ENCODE measurements at places on chromosomes 7 and 10. TPM values are rescaled to one million over a fixed set of nuclear protein-coding genes. Genes with fewer than 3 reads are reported as not detected.
A peak's percentile ranks its signal among the peaks of the same experiment; 100 is the strongest.

The CTAGE4 gene
- not detected for total RNA-seq

The SH2B2 gene
- 0.16 TPM for total RNA-seq

The TNS3 gene
- not detected for total RNA-seq

The EXOC6 gene
- 11.7 TPM for total RNA-seq

The LHFPL3 gene
- not detected for total RNA-seq

The SGCE gene
- total RNA-seq, result not detected

The ZCCHC24 gene
- total RNA-seq, result 1.8 TPM

DNA sequence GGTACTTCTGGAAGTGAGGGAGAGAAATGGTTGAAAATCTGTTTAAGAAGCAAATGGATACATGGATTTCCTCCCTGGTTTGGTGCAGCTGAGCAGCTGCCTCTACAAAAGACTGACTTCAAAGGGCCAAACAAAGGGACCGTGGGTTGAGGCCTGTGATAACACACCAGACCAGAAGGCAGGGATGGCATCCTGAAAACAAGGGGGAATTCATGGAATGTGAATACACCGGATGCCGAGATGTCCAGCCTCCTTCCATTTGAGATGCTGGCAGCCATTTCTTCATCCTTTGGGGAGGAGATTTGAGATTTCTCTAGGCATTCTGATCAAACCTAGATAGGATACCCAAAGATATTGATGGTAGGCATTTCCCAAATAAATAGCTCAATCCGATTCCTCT is 36.9 kb downstream of the TAF3 start:
- H3K27me3 ChIP-seq, result no peaks in the 10 kb centered on the region
- H3K27ac ChIP-seq, result no peak overlapping the region
- H3K4me1 ChIP-seq, result no peaks in the 10 kb centered on the region
- H3K4me3 ChIP-seq, result no peak overlapping the region

DNA sequence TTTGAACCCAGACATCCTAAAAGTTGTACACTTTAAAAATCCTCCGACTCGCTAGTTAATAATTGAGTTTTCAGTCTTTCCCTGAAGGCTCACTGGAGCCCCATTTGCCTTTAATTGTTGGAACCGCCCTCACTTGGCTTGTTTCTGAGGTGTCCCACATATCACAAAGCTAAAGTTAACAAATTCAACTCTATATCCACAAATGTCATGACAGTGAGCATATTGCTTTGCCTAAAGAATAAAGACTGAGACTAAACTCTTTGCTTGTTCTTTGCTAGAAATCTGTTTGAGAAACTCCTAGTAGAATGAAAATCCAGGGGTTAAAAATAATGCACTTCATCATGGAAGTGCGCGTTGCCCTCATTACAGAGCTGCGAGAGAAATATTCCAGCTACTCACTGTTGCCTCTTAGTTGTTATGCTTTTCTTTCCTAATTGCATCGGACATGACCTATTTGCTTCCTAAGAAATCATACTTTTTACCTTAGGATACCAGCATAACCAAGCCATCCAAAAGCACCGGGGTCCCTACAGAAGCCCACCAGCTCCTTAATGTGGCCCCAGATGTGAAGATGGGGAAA is 752 bp downstream of the THSD7A start:
- no peak for DNase-seq
- no peaks in the 10 kb centered on the region for H3K4me1 ChIP-seq
- H3K27me3 ChIP-seq, result peaks cover 28% of the 10 kb centered on the region
- H3K4me3 ChIP-seq, result no peak overlapping the region

- no peak overlapping the region for H3K27ac ChIP-seq
- peaks cover 3% of the 10 kb centered on the region for H3K27me3 ChIP-seq
- no peak overlapping the region for H3K4me3 ChIP-seq
- peaks cover 3% of the 10 kb centered on the region for H3K4me1 ChIP-seq
- DNase-seq, result no peak
Measured at GRCh38 chr7:106430103-106430502, 145.3 kb upstream of the NAMPT start.

DNA sequence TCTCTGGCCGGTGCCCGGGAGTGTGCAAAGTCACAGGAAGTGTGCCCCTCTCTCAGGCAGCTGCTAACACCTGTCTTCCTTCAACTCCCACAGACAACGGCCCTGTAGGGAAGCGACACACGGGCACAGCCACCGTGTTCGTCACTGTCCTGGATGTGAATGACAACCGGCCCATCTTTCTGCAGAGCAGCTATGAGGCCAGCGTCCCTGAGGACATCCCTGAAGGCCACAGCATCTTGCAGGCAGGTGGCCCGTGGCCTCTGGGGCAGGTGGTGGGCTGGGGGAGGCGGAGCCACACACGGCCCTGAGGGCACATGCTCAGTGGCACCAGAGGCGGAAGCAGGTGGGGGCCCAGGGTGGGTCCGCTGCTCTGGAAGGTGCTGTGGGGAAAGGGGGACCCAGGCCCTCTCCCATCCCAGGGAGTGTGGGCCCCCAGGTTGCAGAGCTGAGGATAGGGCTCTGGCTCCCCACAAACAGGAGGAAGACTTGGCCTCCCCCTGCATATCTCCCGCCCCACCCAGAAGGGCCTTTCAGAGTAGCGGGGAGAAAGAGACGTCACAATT is 6.9 kb downstream of the C10orf105 start:
- H3K36me3 ChIP-seq, result peaks cover 3% of the 10 kb centered on the region
- H3K27me3 ChIP-seq, result no peaks in the 10 kb centered on the region
- DNase-seq, result peak; percentile 60
- H3K27ac ChIP-seq, result peak overlapping the region; percentile 99
- H3K4me3 ChIP-seq, result peak overlapping the region; percentile 80

- peaks cover 11% of the 10 kb centered on the region for H3K27me3 ChIP-seq
- no peaks in the 10 kb centered on the region for H3K36me3 ChIP-seq
- peaks cover 5% of the 10 kb centered on the region for H3K4me1 ChIP-seq
Measured at GRCh38 chr7:134548877-134549276, at the start of gene AKR1B15. Gene AKR1B15, plus strand, starts transcription at chr7:134549110. Its CDS starts 15,510 bp downstream, at chr7:134564620.

DNA sequence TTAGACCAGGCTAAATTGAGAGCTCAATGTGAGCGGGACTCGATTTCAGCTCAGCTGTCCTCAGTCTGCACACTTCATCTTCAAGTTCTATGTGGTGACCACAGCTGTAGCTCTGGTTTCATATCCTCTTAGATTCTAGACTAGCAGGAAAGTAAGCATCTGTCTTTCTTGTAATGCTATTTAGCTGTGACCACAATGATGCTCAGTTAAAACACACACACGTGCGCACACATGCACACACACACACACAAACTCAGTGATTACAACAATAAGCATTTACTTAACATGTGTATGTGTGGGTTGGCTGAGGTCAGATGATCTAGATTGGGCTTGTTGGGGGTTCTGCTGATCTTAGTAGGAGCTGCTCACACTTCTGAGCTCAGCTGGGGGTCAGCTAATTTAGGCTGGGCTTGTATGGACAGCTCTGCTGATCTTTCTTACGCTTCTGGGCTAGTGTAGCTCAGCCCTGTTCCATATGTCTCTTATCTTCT is 82.5 kb downstream of the ZNF365 start:
- H3K27ac ChIP-seq, result no peak overlapping the region
- no peak overlapping the region for H3K4me3 ChIP-seq
- DNase-seq, result no peak
- H3K4me1 ChIP-seq, result peaks cover 21% of the 10 kb centered on the region
- no peaks in the 10 kb centered on the region for H3K36me3 ChIP-seq

DNA sequence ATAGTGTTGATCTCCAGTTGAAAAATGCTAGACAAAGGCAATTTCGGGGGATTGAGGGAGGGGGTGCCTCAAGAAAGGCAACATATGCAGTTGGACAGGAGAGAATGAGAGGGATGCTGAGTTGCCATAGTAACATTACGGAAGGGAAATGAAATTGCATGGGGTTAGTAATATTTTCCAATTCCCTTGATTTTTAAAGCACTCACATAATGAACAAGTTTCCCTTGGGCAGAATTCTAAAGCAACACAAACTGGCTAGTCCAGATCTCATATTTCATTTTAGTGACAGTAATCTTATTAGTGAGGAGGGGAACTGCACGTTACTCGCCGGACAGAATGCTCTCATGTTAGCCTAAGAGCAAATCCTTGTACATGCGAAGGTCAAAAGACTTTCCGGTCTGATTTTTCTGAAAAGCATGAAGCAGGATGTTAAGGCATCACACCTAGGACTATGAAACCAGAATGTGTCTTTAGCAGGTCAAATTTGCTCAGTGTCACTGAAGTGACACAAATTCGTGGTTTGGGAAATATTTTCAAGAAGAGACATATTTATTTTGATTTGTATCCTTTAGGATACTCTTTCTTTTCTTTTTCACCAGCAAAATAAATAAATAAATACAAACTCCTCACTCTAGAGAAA is 165.5 kb downstream of the ANK3 start:
- no peak overlapping the region for H3K27ac ChIP-seq
- H3K4me1 ChIP-seq, result no peaks in the 10 kb centered on the region
- no peak overlapping the region for H3K4me3 ChIP-seq
- no peaks in the 10 kb centered on the region for H3K27me3 ChIP-seq
- DNase-seq, result no peak
- no peaks in the 10 kb centered on the region for H3K36me3 ChIP-seq

DNA sequence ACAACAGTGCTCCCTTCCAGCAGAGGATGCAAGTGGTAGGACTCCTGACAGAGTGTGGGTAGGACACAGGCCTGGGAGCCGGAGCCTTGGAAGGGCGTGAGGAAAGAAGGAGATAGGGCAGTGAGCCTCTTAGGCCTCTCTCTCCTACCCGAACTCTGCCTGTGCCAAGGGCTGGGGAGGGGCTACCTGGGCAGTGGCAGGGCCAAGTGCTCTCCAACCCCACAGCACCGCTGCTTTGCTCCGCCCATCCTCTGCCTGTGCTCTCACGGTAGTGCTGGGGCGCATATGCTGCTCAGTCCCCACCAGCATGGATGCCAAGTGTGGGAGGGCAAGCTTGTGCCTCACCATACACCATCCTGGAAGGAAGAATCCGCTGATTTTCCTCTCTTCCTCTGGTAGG is 7.5 kb downstream of the FAM131B start:
- peak overlapping the region; percentile 31 for H3K27ac ChIP-seq
- no peaks in the 10 kb centered on the region for H3K4me1 ChIP-seq
- H3K4me3 ChIP-seq, result no peak overlapping the region
- DNase-seq, result no peak
- peaks cover 12% of the 10 kb centered on the region for H3K27me3 ChIP-seq

DNA sequence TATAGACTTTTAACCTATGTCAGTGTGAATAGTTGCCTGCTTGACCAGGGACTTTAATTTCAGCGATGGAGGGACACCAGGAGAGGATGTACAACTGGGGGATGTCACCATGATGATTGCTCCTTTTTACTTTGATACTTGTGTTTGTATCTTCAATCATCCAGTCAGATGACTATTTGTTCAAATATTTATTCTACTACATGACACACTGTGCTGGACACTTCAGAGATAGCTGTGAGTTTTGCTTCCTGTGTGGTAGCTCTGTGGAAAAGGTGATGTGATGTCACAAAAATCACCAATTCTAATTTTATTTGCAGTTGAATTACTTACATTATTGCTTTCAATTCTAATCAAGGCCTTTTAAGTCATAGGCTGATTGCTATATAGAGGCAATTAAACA is 62.7 kb upstream of the CREB5 start:
- no peaks in the 10 kb centered on the region for H3K36me3 ChIP-seq
- DNase-seq, result no peak
- peaks cover 3% of the 10 kb centered on the region for H3K27me3 ChIP-seq

- H3K27ac ChIP-seq, result no peak overlapping the region
- peaks cover 11% of the 10 kb centered on the region for H3K36me3 ChIP-seq
- no peak for DNase-seq
Measured at GRCh38 chr10:74816824-74817498, 9.4 kb upstream of the KAT6B start.

DNA sequence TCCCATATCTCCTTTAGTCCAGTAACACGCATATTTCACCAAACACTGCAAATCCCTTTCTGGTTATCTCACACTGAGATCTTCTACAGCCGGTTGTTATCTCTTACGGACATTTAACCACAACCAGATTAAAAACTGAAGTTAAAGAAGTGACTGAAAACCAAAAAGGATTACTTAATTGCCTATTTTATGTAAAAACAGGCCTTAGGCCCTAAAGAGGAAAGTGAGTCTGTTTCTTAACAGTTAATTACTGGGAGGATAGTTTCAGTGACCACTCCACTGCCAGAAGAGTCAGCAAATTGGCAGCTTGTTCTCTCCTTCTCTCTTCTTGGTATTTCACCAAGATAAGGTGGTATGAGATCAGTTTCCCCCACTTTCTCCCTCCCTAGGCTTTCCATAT is 161.9 kb upstream of the MEOX2 start:
- H3K27ac ChIP-seq, result no peak overlapping the region
- H3K36me3 ChIP-seq, result no peaks in the 10 kb centered on the region
- H3K4me3 ChIP-seq, result no peak overlapping the region
- no peak for DNase-seq
- no peaks in the 10 kb centered on the region for H3K27me3 ChIP-seq

GRCh38 chr7:86916277-86916825 is 143.1 kb downstream of the ELAPOR2 start:
- H3K27ac ChIP-seq, result no peak overlapping the region
- no peak for DNase-seq
- H3K36me3 ChIP-seq, result no peaks in the 10 kb centered on the region

- no peak for DNase-seq
- no peaks in the 10 kb centered on the region for H3K27me3 ChIP-seq
- H3K27ac ChIP-seq, result no peak overlapping the region
- H3K4me3 ChIP-seq, result no peak overlapping the region
Measured at GRCh38 chr10:70135684-70136083, 3.1 kb upstream of the AIFM2 start.

DNA sequence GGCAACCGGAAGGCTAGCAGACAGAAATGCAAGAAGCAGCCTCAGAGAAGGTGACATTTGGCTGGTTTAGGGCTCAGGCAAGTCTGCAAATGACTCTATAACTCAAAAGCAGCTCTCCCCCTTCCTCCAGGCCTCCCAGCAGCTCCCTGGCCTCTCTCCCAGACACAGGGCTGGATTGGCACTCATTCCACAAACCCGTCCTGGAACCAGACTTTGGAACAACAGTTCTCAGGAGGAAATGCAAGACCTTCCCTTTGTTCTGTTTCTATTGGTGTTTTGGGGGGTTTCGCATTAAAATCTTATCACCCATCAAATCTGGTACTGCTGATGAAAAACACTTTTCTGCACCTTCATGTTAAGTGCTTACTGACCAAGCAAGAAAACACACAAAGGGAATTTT is 40.3 kb upstream of the EFCAB10 start:
- H3K27ac ChIP-seq, result no peak overlapping the region
- H3K4me1 ChIP-seq, result no peaks in the 10 kb centered on the region
- H3K4me3 ChIP-seq, result no peak overlapping the region
- DNase-seq, result no peak
